ENCODE measurements at places on chromosomes 6 and 20. TPM values are rescaled to one million over a fixed set of nuclear protein-coding genes. Genes with fewer than 3 reads are reported as not detected.

Gene CDH4
- 0.09 TPM for polyA plus RNA-seq

DNA sequence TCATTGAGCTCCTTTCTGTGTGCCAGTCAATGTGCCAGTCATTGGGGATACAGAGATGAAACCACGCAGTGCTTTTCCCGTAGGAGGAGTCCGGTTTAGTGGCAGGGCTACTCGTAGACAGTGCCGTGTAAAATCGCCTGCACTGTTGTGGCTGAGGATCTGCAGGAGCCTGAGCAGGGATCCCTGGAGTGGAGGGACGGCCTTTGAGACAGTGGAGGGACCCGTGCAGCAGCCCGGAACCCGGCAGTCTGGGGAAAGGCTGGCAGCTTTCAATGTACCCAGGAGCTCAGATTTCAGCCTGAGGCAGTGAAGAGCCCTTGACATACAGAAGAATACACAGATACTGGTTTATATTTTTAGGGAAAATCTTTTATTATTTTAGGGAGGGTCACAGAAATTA is 203.3 kb downstream of the ARID1B start:
- no peaks in the 10 kb centered on the region for H3K27me3 ChIP-seq
- H3K4me1 ChIP-seq: no peaks in the 10 kb centered on the region
- no peak overlapping the region for H3K27ac ChIP-seq
- no peak for DNase-seq

- H3K4me1 ChIP-seq: peaks cover 5% of the 10 kb centered on the region
- no peak overlapping the region for H3K4me3 ChIP-seq
- H3K36me3 ChIP-seq: peaks cover 6% of the 10 kb centered on the region
- peak; percentile 91 for DNase-seq
Measured at GRCh38 chr20:31560746-31561598, 44.1 kb upstream of the ID1 start.

DNA sequence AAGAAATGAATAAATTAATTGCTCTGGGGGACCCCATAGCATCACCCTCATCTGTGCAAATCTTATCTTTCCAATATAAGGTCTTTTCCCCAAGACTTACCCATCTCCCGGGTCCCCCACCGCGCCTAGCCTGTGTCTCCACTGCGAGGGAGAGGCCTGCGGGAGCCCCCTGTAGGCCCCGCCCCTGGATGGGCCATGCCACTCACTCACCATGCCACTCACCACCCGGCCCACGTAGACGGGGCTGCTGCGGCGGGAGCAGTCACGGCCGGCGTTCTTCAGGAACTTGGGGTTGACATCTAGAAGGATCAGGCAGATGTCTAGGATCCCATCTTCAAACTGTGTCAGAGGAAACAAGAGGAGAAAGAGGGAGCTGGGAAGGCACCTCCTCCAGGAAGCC is 17.3 kb downstream of the TGM2 start:
- peak overlapping the region; percentile 98 for H3K27ac ChIP-seq
- no peaks in the 10 kb centered on the region for H3K27me3 ChIP-seq
- H3K4me1 ChIP-seq: peaks cover 8% of the 10 kb centered on the region

DNA sequence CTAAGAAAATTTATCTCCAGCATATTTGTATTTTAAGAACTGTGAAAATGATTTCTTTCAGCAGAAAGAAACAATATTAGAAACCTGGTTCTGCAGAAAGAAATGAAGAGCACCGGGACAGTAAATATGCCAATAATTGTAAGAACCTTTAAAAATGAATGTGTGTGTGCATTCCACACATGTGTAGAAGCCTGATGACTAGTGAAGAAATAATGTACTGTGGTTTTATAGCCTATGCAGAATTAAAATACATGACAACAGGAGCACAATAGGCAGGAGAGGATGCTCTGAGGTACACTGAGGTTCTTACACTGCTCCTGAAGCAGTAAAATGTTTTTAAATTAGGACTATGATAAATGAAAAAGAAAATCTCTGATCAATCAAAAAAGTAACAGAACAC is 48.9 kb downstream of the SNX14 start:
- H3K4me1 ChIP-seq: no peaks in the 10 kb centered on the region
- DNase-seq: no peak
- H3K27ac ChIP-seq: no peak overlapping the region
- peaks cover 24% of the 10 kb centered on the region for H3K36me3 ChIP-seq

Data from small intestine (tissue), 16 donors.